Endodermal cell (in vitro differentiated cells): ENCODE measurements at places on chromosomes 2 and 18.

DNA sequence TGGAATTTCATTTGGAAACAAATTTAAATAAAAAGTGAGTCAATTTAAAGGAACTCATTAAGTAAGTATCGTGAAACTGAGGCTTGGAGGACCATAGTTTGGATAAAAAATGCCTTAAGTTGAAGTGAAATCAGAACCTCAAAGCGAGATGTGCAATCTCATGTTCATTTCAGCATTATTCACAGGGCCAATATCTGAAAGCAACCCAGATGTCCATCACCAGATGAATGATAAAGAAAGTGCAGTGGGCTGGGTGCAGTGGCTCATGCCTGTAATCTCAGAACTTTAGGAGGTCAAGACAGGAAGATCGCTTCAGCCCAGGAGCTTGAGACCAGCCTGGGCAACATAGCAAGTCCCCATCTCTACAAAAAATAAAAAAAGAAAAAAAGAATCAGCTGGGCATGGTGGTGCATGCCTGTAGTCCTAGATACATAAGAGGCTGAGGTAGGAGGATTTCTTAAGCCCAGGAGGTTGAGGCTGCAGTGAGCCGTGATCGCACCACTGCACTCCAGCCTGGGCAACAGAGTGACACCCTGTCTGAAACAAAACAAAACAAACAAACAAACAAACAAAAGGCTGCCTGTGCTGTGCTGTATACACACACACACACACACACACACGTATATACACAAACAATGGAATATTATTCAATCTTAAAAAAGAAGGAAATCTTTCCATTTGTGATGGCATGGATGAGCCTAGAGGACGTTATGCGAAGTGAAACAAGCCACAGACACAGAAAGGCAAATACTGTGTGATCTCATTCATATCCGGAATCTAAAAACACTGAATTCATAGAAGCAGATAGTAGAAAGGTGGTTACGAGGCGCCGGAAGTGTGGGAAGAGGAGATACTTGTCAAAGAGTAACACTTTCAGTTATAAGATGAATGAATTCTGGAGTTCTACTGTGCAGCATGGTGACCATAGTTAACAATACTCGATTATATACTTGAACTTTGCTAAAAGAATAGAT lies 14.5 kb downstream of the SH3RF3 start:
- no peak for DNase-seq

- DNase-seq, result no peak
Measured at GRCh38 chr2:11177871-11178690, 22.8 kb downstream of the SLC66A3 start.

- no peak for DNase-seq
Measured at GRCh38 chr2:45010702-45011012, 1.4 kb upstream of the SIX2 start.

DNA sequence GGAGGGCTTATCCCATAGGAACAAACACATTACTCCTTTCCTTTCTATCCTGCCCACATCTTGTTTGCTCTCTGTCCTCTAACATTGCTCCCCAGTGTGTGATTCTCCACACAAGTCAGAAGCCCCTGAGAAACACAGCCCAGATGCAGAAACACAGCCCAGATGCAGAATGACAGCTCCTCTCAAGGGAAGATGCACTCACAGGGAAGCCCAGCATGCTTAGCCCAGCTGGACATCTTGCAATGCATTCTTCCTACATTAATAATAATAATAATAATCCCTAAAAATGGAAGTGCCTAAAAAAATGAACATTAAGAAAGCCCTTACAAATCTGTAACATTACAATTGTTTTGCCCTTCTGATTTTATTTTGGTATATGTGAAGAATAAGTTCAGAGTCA lies 172.1 kb downstream of the CBLN2 start:
- DNase-seq, result no peak

- peak; percentile 74 for DNase-seq
Measured at GRCh38 chr2:50225021-50225928, 806.7 kb downstream of the NRXN1 start.

DNA sequence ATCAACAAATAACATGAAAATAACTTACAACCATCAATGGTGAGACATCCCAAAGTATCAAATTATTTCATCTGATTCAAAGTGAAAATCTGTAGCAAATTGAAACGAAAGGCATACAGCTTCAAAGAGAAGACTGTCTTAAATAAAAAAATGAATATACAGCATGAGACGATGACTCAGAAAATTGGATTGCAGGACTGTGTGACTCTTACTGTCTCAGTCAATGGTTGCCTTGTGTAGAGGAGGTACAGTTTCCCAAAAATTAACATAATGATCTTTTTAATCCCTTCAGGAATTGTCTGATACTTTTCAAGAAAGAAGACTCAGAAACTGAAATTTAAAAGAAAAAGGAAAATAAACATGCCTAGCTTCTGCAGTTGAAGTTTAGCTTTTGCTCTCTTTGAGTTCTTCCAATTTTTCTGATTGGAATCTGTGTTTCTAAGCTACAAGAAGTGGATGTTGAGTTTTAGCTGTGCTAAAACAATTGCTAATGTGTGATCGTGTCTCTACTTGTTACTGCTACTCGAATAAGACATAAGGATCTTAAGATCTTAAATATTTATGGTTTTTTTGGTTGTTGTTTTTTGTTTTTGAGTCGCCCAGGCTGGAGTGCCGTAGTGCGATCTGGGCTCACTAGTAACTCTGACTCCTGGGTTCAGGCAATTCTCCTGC lies 41.1 kb upstream of the EPB41L3 start:
- DNase-seq, result no peak

- DNase-seq, result no peak
Measured at GRCh38 chr2:227370092-227370491, 9.0 kb downstream of the TM4SF20 start.

GRCh38 chr2:75071766-75072165 lies 113.3 kb downstream of the POLE4 start:
- no peak for DNase-seq

DNA sequence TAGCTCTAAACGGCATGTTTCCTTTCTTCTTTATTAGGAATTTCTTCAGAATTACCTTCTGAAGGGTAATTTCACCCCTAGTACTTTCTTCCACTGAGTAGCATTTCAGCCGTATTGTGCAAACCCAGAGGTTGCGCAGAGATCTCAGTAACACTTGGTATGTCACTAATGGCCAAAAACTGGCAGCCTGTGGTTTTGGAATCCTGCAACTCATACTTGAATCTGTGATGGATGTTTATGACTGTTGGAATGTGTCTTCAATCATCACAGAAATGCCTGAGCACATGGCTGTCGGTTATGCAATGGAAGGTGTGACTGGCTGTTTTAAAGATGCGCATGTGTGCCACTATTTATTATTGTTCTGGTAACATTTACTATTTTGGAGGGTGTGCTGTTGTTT lies 100.0 kb downstream of the COLEC12 start:
- DNase-seq, result no peak

GRCh38 chr2:133952896-133953295 lies 301.0 kb upstream of the MGAT5 start:
- no peak for DNase-seq

DNA sequence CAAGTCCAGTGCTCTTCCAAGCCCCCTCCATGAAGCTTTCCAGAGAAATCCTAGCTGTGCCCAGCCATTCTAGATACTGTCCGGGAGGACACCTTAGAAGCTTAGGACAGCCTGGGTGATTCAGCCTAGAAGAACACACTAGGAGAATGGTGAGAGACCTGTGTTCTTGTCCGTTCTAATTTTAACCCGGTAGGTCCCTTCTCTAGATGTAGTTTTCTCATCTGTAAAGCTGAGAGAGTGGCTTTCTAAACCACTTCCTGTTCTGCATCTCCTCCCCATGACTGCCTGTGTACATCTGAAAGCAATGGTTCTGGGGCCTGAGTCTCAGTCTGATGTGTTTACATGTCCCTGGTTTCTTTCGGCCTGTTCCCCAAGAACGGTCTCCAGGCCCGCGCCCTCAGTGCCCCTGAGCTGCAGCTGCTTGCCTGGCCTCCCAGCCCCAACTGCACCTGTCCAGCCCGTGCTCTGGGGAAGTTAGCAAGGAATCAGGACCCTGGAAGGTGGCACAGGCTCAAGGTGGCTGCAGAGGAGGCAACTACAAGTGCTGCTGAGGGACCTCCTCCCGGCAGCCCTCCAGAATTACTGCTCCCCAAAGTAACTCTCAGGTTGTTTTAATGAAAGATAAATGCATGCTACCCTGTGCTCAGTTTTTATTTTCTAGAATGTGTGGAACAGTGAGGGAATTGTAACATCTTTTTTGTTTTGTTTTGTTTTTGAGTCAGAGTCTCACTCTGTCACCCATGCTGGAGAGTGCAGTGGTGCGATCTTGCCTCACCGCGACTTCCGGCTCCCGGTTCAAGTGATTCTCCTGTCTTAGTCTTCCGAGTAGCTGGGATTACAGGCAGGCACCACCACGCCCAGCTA lies 105.9 kb downstream of the LBH start:
- DNase-seq, result no peak

GRCh38 chr2:188978291-188979081 lies 4.3 kb downstream of the COL3A1 start:
- DNase-seq, result no peak

- DNase-seq, result peak; percentile 98
Measured at GRCh38 chr2:120442923-120443571, 97.1 kb downstream of the INHBB start.

- DNase-seq, result no peak
Measured at GRCh38 chr2:181675254-181675653, 5.1 kb downstream of the NEUROD1 start.

GRCh38 chr2:118251427-118251826 lies 163.2 kb downstream of the INSIG2 start:
- DNase-seq, result peak; percentile 55

DNA sequence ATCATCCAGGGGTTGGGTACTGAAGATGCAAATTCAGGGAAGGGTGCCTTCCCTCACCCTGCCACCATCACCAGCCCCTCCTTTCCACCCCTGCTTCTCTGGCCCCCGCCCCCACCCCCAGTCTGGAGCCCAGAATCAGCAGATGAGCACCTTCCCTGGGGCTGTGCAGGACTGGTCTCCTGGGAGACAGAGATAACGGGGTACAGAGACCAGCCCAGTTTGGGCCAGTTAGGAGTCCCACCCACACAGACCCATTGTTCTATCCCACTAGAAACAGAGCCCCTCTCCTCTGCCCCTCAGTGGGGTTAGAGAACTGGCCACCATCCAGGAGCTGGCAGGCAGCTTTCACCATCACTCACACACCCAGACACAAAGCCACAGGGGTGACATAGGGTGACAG lies 4.5 kb upstream of the CRYBA2 start:
- DNase-seq, result no peak

GRCh38 chr2:29531626-29532025 lies 389.8 kb downstream of the ALK start:
- DNase-seq, result no peak

GRCh38 chr2:63163161-63163820 lies 112.7 kb downstream of the OTX1 start:
- no peak for DNase-seq

GRCh38 chr2:160310118-160310828 lies 110.2 kb upstream of the ITGB6 start:
- DNase-seq, result no peak

- peak; percentile 84 for DNase-seq
Measured at GRCh38 chr2:190344276-190344827, 963 bp downstream of the INPP1 start.
